ENCODE measurements at places on chromosomes 2 and 18.
A peak's percentile ranks its signal among the peaks of the same experiment; 100 is the strongest.

- DNase-seq = no peak
Measured at GRCh38 chr2:67642046-67642382, 244.9 kb downstream of the ETAA1 start.

- no peak for DNase-seq
Measured at GRCh38 chr2:193357508-193357907, 1162.8 kb upstream of the TMEFF2 start.

GRCh38 chr2:3491716-3492474 lies 27.4 kb downstream of the ADI1 start:
- no peak for DNase-seq

DNA sequence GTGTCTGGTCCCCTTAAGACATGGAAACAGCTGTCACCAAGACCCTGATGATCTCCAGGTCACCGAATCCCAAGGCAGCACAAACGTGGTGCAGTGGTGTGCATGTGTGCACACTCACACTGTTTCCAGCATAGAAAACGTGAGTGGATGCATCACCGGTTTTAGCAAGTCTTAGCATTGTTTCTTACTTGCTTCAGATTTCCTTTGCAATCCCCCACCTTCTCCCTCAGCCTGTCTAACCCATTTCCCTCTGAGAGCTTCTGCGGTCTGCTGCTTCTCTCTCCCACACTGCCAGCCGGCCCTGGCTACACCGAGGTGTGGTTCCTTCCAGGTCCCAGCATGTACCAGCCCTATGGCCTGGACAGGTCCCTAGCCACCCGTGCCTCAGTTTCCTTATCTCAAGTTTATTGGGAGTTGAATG lies 343.4 kb upstream of the HS6ST1 start:
- DNase-seq = no peak

DNA sequence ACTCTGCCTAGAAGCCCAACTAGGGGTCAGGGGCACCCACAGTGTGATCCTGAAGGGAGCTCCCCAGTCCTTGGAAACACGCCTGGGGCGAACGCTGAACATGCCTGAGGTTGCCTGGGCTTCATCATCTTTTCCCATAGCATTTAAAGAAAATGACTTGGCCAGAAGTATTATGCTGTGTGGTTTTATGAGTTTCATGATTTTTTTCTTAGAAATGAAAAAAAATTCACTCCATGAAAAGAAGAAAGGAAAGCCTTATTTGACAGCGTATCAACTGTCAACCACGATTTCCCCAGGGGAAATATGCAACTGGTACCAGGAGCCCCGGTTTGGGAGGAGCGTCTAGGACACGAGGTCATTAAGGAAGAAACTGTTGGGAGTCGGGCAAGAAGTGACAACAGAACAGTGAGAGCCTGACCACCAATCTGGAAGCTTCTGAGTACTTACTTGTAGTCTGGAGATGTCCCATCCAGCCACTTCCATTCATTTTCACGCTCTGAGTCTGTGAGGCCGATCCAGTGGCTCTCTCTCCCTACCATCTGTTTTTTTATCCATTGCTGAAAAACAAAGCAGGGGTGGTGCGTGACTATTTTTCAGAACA lies 63.5 kb upstream of the THOC1 start:
- no peak for DNase-seq

GRCh38 chr2:8545695-8546611 lies 135.9 kb upstream of the ID2 start:
- DNase-seq = no peak

DNA sequence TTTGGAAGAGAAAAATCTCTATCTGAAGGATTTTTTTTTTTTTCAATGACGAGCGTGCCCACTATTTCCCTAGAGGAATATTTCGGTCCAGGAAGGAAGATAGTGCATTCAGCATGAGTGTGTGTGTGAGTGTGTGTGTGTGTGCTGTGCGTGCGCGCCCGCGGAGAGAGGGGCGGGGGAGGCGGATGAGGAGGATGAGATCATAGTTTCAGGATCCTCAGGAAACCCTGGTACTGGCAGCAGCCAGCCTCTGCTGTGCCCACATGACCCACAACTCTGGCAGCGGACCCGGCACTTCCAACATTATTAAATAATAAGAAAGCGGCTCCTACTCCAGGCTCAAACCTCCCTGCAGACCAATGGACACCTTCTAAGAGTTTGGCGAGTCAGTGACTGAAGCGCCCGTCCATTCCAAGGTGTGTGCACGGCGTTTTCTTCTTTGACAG lies 217.0 kb upstream of the DTNA start:
- peak; percentile 26 for DNase-seq

DNA sequence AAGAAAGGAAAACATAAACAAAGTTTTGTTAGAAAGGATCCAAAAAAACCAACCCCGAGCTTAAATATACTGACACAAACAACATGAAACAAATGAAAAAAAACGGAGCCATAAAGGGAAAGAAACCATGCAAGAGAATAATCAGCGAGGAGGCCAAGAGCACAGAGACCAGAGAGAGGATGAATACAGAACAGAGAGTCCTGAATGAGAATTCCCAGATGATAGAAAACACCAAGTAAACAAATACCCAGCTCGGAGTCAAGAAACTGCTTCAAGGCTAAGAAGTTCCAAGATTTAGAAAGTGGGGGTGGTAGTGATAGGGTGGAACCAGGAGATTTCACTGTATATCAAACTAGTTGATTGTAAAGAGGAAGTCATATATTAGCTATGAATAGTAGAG lies 313.3 kb downstream of the OSR1 start:
- no peak for DNase-seq

DNA sequence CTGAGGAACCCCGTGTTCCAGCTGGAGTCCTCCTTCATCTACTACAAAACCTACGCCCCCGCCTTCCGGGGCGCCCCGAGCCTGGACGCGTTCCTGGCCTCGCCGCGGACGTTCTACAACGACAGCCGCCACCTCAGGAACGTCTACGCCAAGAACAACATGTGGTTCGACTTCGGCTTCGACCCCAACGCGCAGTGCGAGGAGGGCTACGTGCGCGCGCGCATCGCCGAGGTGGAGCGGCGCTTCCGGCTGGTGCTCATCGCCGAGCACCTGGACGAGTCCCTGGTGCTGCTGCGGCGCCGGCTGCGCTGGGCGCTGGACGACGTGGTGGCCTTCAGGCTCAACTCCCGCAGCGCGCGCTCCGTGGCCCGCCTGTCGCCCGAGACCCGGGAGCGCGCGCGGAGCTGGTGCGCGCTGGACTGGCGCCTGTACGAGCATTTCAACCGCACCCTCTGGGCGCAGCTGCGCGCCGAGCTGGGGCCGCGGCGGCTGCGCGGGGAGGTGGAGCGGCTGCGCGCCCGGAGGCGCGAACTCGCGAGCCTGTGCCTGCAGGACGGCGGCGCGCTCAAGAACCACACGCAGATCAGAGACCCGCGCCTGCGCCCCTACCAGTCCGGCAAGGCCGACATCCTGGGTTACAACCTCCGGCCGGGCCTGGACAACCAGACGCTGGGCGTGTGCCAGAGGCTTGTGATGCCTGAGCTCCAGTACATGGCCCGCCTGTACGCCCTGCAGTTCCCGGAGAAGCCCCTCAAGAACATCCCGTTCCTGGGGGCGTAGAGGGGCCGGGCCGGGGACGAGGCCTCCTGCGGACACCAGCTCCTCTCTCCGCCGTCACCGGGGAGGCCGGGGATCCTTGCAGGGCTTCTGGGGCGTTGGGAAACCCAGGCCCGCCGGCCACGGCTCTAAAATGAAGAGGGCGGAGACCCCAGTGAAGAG lies 5.3 kb upstream of the NEU4 start:
- peak; percentile 66 for DNase-seq

GRCh38 chr2:235497096-235497495 lies 3.3 kb downstream of the AGAP1 start:
- DNase-seq = no peak

GRCh38 chr2:198534756-198535155 lies 730.4 kb downstream of the PLCL1 start:
- no peak for DNase-seq

- DNase-seq = no peak
Measured at GRCh38 chr18:9910661-9911060, 3.2 kb upstream of the VAPA start.

DNA sequence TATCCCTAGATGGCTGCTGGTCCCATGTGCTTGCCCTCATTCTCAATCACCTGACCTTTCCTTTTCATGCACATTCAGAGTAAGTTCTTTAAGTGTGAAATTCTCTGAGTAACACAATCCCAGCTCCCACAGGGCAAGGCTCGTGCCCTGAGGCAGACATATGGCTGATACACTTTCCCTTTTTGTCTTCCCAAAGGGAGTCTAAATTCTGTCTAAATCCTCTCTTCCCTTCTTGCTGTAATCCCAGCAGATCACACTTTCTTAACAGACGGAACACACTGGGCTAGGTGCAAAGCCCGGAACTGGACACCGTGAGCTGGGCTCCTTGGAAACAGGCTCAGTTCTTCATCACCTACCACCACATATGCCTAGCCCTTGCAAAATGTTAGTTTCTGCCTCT lies 147.6 kb downstream of the GALNT14 start:
- DNase-seq = no peak

DNA sequence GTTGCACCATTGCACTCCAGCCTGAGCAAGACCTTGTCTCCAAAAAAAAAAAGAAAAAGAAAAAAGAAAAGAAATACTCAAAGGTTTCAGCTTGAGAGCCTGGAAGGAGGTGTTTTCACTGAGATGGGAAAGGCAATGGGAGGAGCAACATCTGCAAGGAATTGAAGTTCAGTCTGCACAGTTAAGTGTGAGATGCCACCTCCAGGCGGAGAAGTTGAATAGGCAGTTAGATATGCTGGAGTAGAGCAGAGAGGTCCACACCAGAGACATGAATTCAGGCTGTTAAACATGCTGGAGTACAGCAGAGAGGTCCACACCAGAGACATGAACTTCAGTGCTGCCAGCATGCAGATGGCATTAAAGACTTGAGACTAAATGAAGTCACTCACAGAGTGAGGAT lies 41.4 kb upstream of the DTNB start:
- DNase-seq = no peak

GRCh38 chr2:71154798-71155197 lies 24.4 kb downstream of the MPHOSPH10 start:
- peak; percentile 34 for DNase-seq

GRCh38 chr2:48114256-48114655 lies 208.0 kb upstream of the FBXO11 start:
- DNase-seq = peak; percentile 71

DNA sequence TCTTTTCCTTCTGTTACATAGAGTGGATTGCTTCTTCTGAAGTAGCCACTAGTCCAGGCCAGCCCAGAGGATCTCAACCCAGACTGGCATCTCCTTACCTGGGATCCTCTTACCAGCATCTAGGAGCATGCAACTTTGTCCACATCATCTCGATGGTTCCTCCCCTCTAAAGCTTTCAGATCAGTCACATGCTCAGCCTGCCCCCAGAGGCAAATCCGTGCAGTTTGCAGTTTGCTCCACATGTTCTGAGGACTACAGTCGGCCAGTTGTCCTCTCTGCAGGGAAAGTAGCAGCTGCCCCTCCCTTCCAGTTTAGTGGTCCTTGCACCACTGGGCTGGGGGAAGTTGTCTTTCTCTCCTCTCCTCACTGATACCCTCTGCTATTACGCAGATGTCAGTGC lies 259.8 kb upstream of the APCDD1 start:
- DNase-seq = no peak

DNA sequence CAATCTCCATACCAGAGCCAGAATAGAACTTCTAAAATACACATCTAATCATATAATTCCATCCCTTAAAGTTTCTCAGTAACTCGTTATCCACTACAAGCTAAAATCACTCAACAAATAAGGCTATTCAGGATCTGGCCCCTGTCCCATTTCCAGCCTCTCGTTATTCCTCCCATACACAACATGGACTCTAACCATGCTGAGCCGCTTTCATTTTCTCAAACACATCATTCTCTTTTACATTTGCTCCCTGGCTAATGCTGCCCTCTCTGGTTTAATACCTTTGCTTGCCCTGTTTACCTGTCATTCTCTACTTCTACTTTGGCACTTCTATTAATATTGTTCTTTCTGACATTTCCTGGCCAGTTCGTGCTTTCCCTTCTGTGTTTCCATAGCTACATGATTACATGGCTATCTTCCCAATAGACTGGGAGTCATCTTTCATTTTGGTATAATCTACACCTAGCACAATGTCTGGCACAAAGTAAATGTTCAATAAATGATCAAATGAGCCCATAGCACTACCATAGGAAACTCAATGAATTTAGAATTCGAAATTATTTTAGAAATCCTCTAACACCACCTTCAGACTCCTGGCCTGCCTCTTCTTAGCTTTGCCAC lies 163.6 kb upstream of the VRK2 start:
- DNase-seq = no peak

DNA sequence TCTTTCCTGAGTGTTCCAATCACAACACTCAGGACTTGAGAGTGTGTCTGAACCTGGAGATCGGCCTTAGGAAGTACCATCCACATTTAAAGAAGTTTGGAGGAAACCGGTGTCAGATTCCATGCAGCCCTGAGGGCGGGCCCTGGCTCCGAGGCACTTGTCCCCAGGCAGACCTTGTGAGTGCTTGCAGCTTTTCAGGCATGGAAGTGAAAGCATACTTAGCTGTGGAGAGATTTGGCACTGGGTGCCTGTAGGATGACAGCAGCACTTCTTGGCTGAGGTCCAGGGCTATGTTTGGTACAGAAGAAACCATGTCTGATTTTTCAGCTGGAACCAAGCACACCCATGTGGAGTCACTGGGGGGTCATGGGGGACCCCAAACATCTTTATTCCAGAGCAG lies 230.8 kb downstream of the SEPTIN10 start:
- DNase-seq = no peak
